Stimulated activated CD8-positive, alpha-beta memory T cell treated with anti-CD3 and anti-CD28 coated beads, Interleukin-4, amount 100 ng/mL, for 4 hours (primary cell): ENCODE measurements at places on chromosomes 2 and 18.

DNA sequence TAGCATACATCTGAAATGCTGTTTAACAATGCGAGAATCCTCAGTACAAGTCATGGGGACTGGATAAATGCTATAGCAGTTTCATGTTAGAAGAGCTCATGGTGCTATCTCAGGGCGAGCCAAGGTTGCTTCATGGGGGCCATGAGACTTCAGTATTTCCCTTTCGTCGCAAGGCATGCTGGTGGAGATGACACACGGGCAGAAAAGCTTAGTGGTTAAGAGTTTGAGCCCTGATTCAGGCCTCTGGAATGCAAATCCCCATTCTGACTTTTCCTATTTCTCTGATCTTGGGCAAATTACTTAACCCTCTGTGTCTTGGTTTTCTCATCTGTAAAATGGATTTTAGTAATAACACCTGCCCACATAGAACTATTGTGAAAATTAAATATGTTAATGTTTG lies 57.4 kb upstream of the EPHA4 start:
- DNase-seq, result no peak

DNA sequence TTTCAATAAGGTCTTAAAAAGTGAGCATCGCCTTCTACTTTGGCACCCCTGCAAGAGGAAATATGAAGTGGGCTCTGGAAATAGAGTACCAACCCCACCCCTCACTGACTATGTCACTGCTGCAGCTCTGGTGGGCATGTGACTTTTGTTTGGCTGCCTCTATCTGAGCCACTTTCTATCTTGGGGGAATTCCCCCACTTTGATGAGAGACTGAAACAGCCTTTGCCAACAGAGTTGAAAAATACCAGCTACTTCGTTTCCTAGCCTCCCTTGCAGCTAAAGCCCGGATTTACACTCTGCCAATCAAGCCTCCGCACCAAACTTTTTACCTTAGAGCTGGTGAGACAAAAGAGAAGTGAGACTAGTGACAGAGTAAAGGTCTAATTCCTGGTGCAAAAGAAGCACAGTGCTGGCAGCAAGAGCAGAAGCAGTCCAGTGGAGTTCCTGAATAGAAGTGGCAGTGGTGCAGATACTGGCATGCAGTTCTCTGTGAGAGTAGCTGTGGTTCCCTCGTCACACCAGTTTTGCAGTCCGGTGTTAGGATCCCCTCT lies 12.0 kb upstream of the GALNT14 start:
- no peak for DNase-seq

- DNase-seq, result no peak
These were observed 20.0 kb upstream of the ASB18 start for GRCh38 chr2:236284208-236284607.

- no peak for DNase-seq
These were observed 395.2 kb downstream of the RAD51AP2 start for GRCh38 chr2:17122887-17123501.

GRCh38 chr2:15805206-15805605 lies 135.1 kb upstream of the MYCN start:
- no peak for DNase-seq

GRCh38 chr18:47888156-47888555 lies 42.3 kb downstream of the SMAD2 start:
- DNase-seq, result no peak
